ENCODE measurements at places on chromosomes 2 and 18. TPM values are rescaled to one million over a fixed set of nuclear protein-coding genes. Genes with fewer than 3 reads are reported as not detected.

Gene SOWAHC
- total RNA-seq, result 21.9 TPM

Gene PCGF1
- total RNA-seq, result 16.2 TPM

Gene MARCHF4
- total RNA-seq, result under 0.01 TPM

Gene CD8B2
- total RNA-seq, result not detected

Gene TMEM17
- total RNA-seq, result 1.2 TPM

Gene SKOR2
- total RNA-seq, result not detected

Gene PLEK
- not detected for total RNA-seq

Gene MC5R
- not detected for total RNA-seq

Gene FBLN7
- total RNA-seq, result 1.8 TPM

Gene CHMP3
- total RNA-seq, result 43.4 TPM

Gene FTCDNL1
- total RNA-seq, result 1.8 TPM

Gene ESPNL
- total RNA-seq, result 0.39 TPM

Gene STARD6
- total RNA-seq, result not detected

Gene MDH1B
- total RNA-seq, result 0.37 TPM

Gene ANKRD44
- 4.4 TPM for total RNA-seq

Gene FRZB
- under 0.01 TPM for total RNA-seq

Gene ALPG
- not detected for total RNA-seq

Gene ASIC4
- total RNA-seq, result not detected

Gene RPIA
- 8.5 TPM for total RNA-seq

Gene NETO1
- total RNA-seq, result not detected

Gene RSAD2
- total RNA-seq, result 0.37 TPM

Gene RHBDD1
- total RNA-seq, result 21.7 TPM

Gene VPS4B
- 30.1 TPM for total RNA-seq

Gene ST3GAL5
- 21.7 TPM for total RNA-seq

Gene TANC1
- total RNA-seq, result 7.7 TPM

Measured in subcutaneous preadipocyte (primary cell).